ENCODE measurements at places on chromosomes 16 and 17. TPM values are rescaled to one million over a fixed set of nuclear protein-coding genes. Genes with fewer than 3 reads are reported as not detected.

The VPS25 gene
- polyA plus RNA-seq: 78.1 TPM

The SEPTIN12 gene
- not detected for polyA plus RNA-seq

- no peak for DNase-seq
These were observed 65.0 kb downstream of the PARN start for GRCh38 chr16:14564861-14565687.

The TLCD3A gene
- 26.5 TPM for polyA plus RNA-seq

DNA sequence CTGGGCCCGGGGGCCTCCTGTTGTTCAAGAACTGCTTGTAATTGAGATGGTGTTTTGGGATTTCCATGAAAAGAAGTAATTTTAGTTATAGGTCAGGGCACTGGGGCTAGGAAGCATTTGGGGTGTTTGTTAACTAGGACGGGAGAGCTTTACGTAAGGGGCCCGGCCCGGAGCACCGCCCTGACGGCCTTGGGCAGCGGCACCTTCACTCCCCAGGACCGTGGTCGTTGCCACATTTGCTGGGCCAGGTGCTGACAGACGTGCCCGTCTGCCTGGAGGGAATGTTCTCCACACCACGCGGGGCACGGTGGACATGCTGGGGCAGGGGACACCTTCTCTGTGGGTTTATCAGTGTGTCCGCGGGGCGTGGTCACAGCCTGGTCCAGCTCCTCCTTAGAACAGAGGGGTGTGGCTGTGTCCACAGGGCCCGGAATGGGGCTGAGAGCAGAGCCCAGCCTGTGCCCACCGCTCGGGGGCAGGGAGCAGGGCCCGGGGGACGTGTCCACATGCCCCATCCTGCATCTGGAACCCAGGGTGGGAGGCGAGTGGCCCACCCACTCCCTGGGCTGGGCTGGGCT is 57.7 kb downstream of the BAIAP2 start:
- no peak for DNase-seq

- DNase-seq: no peak
These were observed 1.9 kb upstream of the UTP6 start for GRCh38 chr17:31903401-31903800.

GRCh38 chr17:28899212-28899815 is 1.8 kb upstream of the FLOT2 start:
- DNase-seq: no peak

DNA sequence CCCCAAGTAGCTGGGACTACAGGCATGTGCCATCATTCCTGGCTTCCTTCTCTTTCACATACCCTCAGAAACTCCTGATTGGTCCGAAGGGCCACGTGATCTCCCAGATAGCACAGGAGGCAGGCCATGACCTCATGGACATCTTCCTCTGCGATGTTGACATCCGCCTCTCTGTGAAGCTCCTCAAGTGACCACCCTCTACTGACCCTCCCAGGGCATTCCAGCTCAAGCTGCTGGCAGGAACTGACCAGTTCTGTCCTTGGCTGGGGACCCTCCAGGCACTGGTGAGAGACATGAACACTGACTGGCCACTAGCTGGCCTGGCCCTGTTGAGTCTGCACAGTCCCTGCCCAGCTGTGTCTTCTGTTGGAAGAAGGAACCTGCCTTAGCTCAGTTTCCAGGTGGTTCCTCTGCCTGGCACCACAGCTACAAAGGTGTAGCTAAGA is 5.6 kb downstream of the ERAL1 start:
- DNase-seq: no peak

GRCh38 chr16:169014-169413 is 3.2 kb downstream of the HBM start:
- DNase-seq: no peak

The TNS4 gene
- 0.06 TPM for polyA plus RNA-seq

DNA sequence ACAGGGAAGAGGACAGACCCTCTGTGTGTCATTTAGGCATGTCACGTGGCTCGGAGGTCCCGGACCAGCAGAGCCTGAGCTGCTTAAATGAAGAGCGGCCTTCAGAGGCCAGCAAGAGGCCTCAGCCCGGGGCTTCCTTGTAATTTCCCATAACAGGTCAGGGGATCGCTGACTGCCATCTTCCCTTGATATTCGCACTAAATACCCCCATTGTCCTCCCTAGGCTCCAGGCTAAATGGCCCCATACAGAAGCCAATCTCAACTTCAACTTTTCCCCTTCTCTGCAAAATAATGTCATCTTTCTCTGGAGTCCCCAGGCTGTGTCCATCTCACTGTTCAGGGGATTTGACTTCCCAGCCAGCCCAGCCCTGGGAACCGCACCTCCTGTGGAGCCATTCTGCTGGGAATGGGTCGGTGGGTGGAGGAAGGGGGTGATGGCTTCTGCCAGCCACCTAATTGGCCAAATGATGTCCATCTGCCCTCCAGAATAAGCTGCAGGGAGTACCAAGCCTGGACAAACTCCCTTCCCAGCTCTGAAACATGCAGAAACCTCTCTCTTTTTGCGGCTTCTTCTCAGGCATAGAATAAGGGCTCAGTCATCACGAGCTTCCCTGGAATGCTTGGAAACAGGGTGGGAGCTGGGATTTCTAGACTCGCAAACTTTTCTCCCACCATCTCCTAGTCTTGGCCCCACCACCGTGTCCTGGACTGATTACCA is 129.9 kb downstream of the SDK2 start:
- DNase-seq: no peak

DNA sequence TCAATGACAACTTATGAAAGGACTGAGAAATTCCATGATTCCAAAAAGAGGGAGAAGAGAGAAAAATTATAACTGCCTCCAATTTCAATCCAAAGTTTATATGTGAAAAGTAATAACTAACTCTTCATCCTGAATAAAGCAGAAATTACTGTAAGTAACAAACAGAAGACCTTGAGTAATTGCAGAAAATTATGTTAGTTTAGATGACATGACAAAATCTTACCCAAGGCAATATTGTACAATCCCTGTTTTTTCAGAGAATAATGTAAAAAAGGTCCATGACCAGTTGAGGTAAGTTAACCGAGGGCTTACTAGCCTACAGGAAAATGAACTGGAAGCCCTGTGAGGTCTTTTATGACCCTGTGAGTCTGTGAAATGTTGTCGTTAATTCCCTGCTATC is 949.5 kb upstream of the SOX9 start:
- no peak for DNase-seq

DNA sequence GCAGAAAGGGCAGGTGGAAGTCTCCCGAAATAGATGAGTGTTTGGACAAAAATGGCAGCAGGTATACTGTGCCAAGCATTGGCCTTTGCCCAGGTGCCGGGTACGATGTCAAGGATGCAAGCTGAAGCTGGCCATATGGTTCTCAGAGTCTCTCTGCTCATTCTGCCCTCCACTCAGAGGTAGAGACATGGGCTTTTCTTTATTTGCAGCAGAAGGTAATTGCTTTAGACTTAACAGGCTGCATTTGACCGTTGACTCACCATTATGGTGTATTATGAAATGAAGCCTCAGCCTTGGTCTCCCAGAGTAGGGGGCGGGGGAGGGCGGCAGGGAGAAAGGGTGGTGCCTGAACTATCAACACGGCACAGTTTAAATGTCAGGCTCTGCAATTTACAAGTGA is 969.1 kb upstream of the EEF2KMT start:
- no peak for DNase-seq
